ENCODE measurements at places on chromosomes 7 and 10.

DNA sequence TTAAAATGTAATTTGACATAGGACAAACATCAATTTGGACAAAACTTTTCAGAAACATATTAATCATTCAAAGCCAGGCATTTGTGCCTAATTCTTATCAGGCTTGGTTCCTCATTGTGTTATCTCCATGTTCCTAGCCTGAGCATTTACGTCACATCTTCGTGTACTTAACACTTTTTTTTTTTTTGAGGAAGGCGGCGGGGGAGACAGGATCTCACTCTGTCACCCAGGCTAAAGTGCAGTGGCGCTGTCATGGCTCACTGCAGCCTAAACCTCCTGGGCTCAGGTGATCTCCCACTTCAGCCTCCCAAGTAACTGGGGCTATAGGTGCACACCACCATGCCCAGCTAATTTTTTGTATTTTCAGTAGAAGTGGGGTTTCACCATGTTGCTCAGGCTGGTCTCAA, 19.8 kb downstream of the HNRNPA2B1 start:
- no peak for DNase-seq

DNA sequence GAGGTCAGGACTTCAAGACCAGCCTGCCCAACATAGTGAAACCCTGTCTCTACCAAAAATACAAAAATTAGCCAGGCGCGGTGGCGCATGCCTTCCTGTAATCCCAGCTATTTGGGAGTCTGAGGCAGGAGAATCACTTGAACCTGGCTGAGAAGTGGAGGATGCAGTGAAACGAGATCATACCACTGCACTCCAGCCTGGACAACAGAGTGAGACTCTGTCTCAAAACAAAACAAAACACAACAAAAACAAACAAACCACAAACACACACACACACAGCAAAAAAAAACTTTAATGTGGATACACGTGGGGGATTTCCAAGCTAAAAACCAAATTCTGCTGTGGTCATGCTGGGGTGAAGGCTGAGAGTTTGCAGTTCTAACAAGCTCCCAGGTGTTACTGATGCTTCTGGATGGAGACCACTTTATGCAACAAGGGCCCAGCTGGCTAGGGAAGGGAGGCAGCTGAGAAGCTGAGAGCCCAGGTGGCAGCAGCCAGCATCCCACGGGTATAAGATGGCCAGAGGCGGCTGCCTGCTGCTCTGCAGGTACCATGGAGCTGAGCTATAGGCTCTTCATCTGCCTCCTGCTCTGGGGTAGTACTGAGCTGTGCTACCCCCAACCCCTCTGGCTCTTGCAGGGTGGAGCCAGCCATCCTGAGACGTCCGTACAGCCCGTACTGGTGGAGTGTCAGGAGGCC, at the start of gene ZP3:
Gene ZP3 (plus strand): TSS at position 538 of the 699 bp plus-strand sequence. CDS start 15 bp downstream, at position 553.
- no peak for DNase-seq

GRCh38 chr10:101075775-101076174, 14.0 kb downstream of the KAZALD1 start:
- DNase-seq, result no peak

DNA sequence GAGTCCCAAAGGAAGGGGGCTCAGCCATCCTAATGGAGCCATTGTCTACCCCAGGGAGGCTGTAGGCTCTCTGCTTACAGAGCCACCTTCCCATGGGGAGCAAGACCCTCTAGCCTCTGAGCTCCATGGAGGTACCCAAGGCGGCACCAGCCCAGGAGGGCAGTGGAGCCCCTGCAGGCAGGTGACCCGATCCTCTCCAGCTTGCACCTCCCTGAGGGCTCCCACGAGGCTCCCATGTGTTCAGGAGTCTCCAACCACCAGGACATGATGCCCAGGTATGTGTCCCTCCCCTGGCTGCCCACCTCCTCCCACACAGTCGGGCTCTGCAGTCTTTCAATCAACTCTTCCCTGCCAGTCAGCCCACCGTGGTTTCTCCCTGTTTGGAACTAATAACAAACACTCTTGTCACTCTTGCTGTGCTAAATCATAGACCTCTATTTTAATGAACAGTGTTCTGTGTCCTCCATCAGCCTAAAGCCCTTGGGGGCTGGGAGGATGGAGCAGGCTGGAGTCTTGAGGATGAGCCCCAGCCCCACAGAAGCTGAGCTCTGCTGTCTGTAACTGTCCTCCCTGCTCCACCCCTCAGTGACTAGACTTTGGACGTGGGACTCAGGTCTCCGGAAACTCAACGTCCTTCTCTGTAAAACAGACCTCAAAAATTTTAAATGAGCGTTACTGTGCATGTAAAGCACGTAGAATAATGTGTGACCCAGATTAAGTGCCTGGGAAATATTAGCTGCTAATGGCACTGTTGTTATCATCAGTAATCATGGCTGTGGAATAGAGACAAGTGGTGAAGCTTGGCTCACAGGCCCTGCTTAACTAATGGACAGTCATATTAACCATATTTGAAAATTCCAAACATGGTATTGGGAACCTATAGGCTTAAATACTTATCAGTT, 298.9 kb downstream of the WDR37 start:
- DNase-seq, result no peak

GRCh38 chr10:100122780-100123179, 41.1 kb upstream of the CPN1 start:
- no peak for DNase-seq

- DNase-seq, result peak; percentile 69
Observed at GRCh38 chr10:49592726-49593563, 17.2 kb upstream of the SLC18A3 start.
